ENCODE measurements at places on chromosomes 2 and 18.

DNA sequence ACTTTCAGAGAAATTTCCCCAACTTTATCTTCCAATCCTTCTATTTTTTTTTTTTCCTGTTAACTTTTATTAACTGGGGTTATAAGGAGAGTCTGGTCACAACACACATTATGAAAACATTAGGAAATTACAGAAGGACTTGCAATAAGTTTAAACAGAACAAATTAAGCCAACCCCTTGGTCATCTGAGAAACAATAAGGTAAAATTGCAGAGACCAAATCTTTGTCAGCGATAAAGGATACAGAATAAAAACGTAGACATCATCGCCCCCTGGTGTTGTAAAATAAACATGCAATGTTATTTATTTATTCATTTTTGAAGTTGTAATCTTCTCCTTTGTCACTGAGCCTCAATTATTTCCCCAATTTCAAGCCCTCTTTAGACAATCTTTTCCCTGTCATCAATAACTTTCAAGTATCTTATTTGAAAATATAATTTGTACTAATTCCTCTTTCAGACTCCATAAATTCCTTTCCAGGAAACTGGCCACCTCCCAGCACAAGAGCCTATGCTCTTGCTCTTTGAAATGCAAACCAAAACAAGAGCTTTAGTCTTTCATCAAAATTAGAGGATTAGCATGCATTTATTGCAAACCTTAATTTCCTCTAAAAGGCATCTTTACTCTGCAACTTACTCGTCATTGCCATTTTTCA is 19.5 kb downstream of the G6PC2 start:
- peak; percentile 24 for DNase-seq

DNA sequence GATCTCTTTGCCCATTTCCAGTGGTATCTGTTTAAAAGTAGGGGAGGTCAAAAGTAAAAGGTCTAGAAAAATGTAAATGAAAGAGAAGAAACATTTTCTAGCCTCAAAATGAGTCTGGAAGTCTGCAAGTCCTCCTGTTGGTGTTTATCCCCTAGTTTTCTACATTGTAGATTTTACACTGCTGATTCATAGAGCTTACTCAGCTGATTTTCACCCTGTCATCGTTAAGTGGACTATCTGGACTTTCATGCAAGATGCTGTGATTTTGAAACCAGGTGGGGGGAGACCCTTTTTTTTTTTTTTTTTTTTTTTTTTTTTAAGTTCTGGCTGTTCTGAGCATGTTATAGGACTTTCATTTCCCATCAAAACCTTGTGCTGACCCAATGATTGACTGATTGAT is 10.3 kb downstream of the HOXD3 start:
- DNase-seq: no peak

DNA sequence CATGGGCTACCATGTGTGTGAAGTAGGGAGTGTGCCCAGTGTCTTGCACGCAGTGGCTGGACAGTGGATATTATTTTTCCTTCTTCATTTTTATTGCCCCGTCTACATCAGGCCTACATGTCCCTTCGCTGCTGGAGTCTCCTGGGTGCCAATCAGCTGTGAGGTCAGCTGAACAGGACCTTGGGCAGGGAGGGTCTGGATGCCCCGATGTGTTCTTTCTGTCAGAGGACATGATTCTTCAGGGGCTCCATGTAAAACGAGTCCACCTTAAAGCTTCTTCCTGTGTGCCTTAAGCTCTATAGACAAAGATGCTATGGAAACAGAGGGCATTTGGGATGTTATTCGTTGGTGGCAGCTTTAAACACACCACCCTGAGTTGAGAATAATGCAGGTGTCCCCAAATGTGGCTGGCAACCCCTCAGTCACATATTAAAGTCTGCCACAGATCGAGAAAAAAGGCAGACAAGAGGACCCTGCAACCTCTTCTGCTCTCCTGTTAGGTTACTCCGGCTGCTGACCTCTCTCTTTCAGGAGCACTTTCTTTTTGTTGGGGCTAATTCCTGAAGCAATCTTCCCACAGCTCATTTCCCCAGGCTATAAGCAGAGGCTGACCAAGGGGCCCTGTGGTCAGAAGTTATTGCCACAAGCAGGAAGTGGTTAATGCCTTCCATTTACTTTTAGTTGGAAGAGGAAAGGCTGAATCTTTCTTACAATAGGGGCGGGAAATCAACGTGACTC is 20.0 kb downstream of the GREB1 start:
- DNase-seq: no peak

- no peak for DNase-seq
Observed at GRCh38 chr18:23861326-23861725, 153.2 kb upstream of the TTC39C start.

DNA sequence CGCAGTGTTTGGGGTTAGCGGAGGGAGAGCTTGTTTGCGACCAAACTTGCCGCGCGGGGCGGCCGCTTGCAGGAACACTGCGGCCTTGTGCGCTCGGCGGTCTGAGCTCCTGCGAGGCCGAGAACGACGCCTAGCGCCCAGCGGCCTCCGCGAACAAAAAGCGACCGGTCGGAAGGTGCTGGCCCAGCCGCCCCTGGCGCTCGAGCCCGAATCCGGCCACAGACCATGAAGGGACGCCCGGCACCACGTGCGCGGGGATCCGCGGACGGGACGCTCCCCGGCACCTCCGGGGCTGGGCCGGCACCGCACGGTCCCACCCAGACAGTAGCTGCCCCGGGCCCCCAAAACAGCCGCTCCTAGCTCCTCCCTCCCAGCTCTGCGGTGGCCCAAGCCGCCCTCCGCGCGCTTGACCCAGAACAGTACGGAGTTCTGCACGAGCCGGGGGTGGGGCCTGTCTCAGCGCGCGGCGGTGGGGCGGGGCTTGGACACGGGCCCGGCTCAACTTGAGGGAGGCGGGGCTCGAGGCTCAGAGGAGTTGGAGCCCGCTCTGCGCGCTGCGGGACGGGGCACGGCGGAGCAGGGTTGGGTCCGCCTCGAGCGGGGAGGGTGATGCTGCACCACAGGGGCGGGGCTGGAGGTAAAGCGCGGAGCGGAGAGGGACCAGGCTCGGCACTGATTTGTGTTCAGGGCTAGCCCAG is 664 bp upstream of the IMPA2 start:
- peak; percentile 99 for DNase-seq

GRCh38 chr2:23384551-23385343 is at the start of gene KLHL29:
TSS of gene KLHL29 (plus strand) at chr2:23385179. CDS start at chr2:23562197, 177,018 bp downstream.
- peak; percentile 97 for DNase-seq

DNA sequence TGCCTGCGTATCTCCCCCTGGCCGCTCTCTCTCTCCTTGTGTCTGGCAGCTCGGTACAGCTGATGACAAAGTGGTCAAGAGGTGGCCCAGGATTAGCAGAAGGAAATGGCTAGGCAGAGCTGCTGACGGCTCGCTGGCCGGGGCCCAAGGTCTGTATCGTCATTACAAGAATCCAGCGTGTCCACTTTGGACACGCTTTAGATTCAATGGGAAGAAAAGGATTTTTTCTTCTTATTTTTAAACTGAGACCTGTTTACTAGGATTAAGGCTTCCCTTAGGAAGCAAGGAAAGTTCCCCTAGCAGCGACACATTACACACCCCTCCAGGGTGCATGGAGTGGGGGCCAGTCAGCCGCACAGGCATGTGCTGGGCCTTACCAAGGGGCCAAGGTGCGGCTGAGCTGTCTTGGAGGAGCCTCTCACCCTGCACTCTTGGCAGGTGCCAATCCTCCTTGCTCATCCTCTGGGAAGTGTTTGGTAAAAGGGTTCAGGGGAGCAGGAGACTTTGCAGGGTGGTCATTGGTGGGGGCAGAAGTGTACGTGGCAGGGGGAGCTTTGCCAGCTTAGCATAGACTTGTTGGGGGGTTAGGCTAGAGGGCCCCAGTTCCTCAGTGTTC is 76.8 kb downstream of the POLR1A start:
- no peak for DNase-seq

GRCh38 chr2:109216332-109216731 is 87.3 kb downstream of the SH3RF3 start:
- DNase-seq: no peak

DNA sequence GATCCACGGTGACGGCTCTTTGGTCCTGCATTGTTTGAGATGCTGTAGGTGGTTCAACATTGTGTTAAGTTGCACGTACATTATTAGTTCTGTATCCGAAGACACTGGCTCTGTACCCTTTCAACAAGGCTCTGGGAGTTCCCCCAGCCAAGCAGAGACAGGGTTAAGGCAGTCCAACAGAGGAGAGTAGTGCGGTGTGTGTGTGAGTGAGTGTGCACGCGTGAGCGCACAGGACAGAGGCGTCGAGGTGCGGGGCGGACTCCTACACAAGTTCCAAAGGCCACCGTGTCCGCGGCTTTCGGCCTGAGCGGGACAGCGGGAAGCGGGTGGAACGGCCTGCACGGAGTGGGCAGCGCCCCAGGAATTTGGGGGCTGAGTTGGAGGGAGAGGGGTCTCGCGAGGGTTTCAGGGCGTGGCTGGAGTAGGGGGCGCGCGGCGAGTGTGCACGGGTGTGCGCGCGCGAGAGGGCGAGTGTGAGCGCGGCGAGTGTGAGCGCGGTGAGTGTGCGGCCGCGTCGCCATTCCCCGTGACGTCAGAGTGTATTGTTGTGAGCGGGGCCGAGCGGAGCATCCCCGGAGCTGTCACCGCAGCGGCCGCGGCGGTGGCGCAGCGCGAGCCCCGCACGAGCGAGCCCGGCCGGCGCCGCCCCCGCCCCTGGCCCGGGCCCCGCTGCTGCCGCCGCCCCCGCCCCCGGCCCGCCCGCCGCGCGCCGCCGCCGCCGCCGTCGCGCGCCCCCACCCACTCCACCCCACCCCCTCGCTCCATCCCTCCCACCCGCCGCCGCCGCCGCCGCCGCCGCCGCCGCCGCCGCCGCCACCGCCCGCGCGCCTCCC is at the start of gene ASXL3:
Gene ASXL3, plus strand, starts transcription at position 535 of the 833 bp plus-strand sequence. CDS start 413 bp downstream, outside the sequence.
- DNase-seq: peak; percentile 80

GRCh38 chr2:16068552-16068940 is 128.2 kb downstream of the MYCN start:
- DNase-seq: no peak

DNA sequence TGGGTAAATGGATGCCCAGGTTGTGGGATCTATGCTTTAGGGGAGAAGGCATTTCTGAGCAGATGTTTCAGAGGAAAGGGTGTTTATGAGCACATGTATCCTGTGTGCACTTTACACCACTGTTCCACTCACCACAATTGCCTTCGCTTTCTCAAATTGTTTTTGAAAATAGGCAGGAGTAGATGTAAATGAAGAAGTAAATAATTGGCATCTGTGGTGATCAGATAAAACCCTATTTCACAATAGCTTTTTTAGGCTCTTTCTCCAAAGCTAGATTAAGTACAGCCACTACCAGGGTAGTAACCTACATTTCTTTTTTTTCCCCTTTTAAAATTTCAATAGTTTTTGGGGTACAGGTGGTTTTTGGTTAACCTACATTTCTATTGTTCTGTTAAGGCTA is 40.6 kb downstream of the TMEM178A start:
- no peak for DNase-seq

DNA sequence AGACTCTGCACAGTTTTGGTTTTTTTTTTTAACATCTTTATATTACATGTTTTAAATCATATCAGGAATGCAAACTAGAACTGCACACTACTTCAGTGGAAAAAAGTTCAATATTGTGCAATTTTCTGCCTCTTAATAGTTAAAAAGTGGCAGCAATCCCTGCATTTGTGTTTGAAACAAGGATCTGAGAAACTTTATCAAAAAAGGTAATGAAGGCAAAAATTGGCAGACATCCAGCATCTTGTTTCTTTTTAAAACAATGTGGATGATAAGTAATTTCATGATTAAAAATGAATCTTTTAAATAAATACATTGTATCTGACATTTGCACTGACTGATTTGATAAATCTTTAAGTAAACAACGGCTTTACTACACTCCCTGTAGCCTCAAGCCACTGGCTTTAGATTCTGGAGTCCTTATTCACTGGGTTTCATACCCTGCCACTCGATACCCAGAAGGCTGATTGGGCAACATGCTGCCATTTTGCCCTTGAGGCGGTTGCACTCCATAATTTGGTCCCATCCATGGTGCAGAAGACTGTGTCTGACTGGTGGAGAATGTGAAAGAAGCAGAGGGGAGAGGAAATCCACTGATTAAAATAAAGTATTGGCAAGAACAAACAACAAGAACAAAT is 21.6 kb upstream of the C2orf42 start:
- no peak for DNase-seq
